Endodermal cell (in vitro differentiated cells): ENCODE measurements at places on chromosomes 2 and 18. TPM values are rescaled to one million over a fixed set of nuclear protein-coding genes. Genes with fewer than 3 reads are reported as not detected.

The SOCS6 gene
- total RNA-seq: 28.2 and 30.9 TPM in 2 replicates

The FBXO41 gene
- total RNA-seq: 11.2 to 18.6 TPM (median 12.0 TPM) in 3 replicates

The METTL4 gene
- total RNA-seq: 10.6 to 17.5 TPM (median 17.4 TPM) in 3 replicates

The CSRNP3 gene
- 8.3 and 8.5 TPM in 2 replicates for total RNA-seq

The VSNL1 gene
- total RNA-seq: 0.33 to 1.5 TPM (median 1.4 TPM) in 3 replicates

The PAX8 gene
- 0.09 TPM in 1 of 2 replicates, not detected in the other for total RNA-seq

- DNase-seq: peak; percentile 55
- no peaks in the 10 kb centered on the region for H3K36me3 ChIP-seq
- H3K27ac ChIP-seq: no peak overlapping the region
- no peak overlapping the region for H3K4me3 ChIP-seq
- H3K4me1 ChIP-seq: peaks cover 10% of the 10 kb centered on the region
These were observed 509.7 kb downstream of the TDRD15 start for GRCh38 chr2:21633466-21633865.

GRCh38 chr2:53583583-53583982 is 184.0 kb upstream of the CHAC2 start:
- H3K27ac ChIP-seq: no peak overlapping the region
- no peak overlapping the region for H3K4me3 ChIP-seq
- no peaks in the 10 kb centered on the region for H3K27me3 ChIP-seq

- DNase-seq: no peak
- H3K27me3 ChIP-seq: no peaks in the 10 kb centered on the region
- H3K4me1 ChIP-seq: no peaks in the 10 kb centered on the region
- H3K36me3 ChIP-seq: no peaks in the 10 kb centered on the region
- H3K4me3 ChIP-seq: no peak overlapping the region
These were observed 6.0 kb upstream of the STK39 start for GRCh38 chr2:168253379-168253778.

- no peak for DNase-seq
- no peak within 1 kb of the TSS for H3K27ac ChIP-seq
- H3K4me1 ChIP-seq: no peaks in the 10 kb centered on the region
- H3K27me3 ChIP-seq: peaks cover 28% of the 10 kb centered on the region
- no peaks in the 10 kb centered on the region for H3K36me3 ChIP-seq
- no peak within 1 kb of the TSS for H3K4me3 ChIP-seq
These were observed at the start of gene IL36A for GRCh38 chr2:113005030-113005509. Gene IL36A, plus strand, starts transcription at chr2:113005459. Its CDS starts 413 bp downstream, at chr2:113005872.

- H3K4me3 ChIP-seq: no peak overlapping the region
- no peak for DNase-seq
- H3K27ac ChIP-seq: no peak overlapping the region
- no peaks in the 10 kb centered on the region for H3K27me3 ChIP-seq
- no peaks in the 10 kb centered on the region for H3K36me3 ChIP-seq
These were observed 86.3 kb upstream of the PELI1 start for GRCh38 chr2:64230540-64230939.

GRCh38 chr18:1229634-1230033 is 325.0 kb downstream of the ADCYAP1 start:
- no peak overlapping the region for H3K27ac ChIP-seq
- H3K36me3 ChIP-seq: no peaks in the 10 kb centered on the region
- H3K4me3 ChIP-seq: no peak overlapping the region
- H3K27me3 ChIP-seq: no peaks in the 10 kb centered on the region
- no peaks in the 10 kb centered on the region for H3K4me1 ChIP-seq
- DNase-seq: no peak

- peaks cover 60% of the 10 kb centered on the region for H3K27me3 ChIP-seq
- H3K36me3 ChIP-seq: no peaks in the 10 kb centered on the region
- no peak overlapping the region for H3K27ac ChIP-seq
- H3K4me1 ChIP-seq: no peaks in the 10 kb centered on the region
These were observed 11.0 kb downstream of the DYSF start for GRCh38 chr2:71464389-71464788.

DNA sequence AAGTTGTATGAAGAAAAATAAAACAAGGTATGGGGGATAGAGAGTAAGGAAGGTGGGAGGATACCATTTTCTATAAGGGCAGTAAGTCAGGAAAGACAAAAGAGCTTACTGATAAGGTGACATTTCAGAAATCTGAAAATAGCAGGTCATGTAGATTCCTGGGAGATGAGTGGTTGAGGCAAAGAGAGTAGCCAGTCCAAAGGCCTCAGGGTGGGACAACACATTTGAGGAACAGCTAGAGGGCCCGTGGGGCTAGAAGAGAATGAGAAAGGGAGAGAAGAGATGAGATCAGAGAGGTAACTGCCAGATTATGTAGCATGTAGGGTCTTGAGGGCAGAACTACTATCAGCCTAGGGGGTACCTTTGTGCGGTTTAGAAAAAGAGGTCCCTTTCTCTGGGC is 2.9 kb downstream of the CLHC1 start:
- H3K36me3 ChIP-seq: peaks cover 16% of the 10 kb centered on the region
- peaks cover 2% of the 10 kb centered on the region for H3K4me1 ChIP-seq
- no peaks in the 10 kb centered on the region for H3K27me3 ChIP-seq
- no peak overlapping the region for H3K27ac ChIP-seq
- DNase-seq: no peak

- no peak overlapping the region for H3K4me3 ChIP-seq
- DNase-seq: no peak
- no peaks in the 10 kb centered on the region for H3K36me3 ChIP-seq
- H3K4me1 ChIP-seq: no peaks in the 10 kb centered on the region
- no peak overlapping the region for H3K27ac ChIP-seq
These were observed 1095.1 kb upstream of the GYPC start for GRCh38 chr2:125560855-125561254.

- no peak overlapping the region for H3K4me3 ChIP-seq
- no peak overlapping the region for H3K27ac ChIP-seq
- no peaks in the 10 kb centered on the region for H3K4me1 ChIP-seq
- no peaks in the 10 kb centered on the region for H3K27me3 ChIP-seq
- no peaks in the 10 kb centered on the region for H3K36me3 ChIP-seq
These were observed 7.2 kb upstream of the PDIA6 start for GRCh38 chr2:10819714-10820314.

DNA sequence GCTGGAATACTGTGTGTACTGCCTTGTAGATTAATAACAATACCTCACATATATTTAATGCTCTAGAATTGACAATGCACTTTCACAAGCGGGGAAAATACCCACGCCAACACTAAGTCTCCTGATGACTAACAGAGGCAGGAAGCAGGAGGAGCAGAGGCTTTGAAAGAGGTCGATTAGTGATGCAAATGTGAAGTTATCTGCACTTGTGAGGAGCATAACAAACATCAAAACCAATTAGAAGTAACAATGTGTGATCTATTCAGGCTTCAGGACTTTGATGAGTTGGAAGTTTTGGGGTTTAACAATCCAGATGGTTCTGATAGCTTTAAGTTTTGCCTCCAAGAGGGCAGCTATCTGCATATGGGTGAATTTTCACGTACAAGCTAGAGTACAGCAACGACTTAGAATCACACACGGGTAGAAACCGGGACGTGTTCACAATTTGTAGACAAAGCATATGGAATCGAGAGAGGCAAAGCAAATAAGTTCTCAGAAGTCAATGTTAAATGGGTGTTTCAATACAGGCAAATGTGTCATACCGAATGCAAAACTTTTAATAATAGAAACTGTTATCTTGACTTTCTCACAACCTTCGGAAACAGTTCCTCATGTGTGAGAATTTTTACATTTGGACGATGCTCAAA is 114.5 kb downstream of the METTL8 start:
- H3K4me3 ChIP-seq: peak overlapping the region; percentile 41
- H3K4me1 ChIP-seq: peaks cover 20% of the 10 kb centered on the region
- H3K36me3 ChIP-seq: no peaks in the 10 kb centered on the region
- no peak overlapping the region for H3K27ac ChIP-seq
- peaks cover 34% of the 10 kb centered on the region for H3K27me3 ChIP-seq

DNA sequence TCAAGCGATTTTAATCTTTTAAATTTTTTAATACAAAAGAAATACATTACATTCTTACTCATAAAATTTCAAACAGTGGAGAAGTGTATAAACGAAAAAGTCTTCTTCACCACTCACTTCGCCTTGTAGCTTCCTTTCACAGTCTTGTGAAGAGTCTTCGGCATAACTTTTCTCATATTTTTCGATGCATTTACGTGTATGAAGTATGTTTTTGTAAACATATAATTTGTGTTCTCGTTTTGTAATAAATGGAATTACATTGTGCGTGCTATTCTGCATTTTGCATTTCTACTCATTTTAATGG is 1.1 kb downstream of the SP140L start:
- no peak for DNase-seq
- no peak overlapping the region for H3K27ac ChIP-seq

DNA sequence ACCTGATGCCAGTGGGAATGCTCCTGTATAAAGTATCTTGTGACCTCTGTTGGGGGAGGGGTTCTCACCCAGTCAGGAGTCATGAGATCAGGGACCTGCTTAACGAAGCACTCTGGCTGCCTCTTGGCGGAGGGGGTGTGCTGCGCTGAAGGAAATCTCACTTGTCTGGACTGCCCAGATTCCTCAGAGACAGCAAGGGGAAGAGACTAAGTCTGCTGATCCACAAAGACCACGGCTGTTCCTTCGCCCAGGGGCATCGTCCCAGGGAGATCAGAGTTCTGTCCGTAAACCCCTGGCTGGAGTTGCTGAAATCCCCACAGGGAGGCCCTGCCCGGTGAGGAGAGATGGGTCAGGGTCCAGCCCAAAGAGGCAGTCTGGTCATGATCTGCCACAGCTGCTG is 168.4 kb downstream of the CCBE1 start:
- H3K4me1 ChIP-seq: no peaks in the 10 kb centered on the region
- H3K36me3 ChIP-seq: no peaks in the 10 kb centered on the region

DNA sequence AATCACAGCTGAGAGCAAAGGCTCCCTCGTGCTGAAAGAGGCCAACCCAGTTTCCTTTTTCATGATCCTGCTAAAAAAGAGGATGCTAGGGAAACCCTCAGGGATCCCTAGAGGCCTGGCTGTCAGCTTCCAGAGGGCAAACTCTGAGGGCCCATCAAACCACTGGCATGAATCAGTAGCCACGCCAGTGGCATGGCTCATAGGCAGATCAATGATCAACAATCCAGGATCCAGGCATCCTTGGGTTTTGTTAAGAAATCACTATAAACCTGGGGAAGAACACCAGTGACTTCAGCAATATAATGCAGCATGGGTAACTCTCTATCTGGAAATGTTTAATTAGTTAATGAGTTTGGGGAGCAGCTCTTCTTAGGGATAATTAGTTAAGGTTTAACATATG is 286.5 kb downstream of the C1D start:
- H3K36me3 ChIP-seq: no peaks in the 10 kb centered on the region
- no peak for DNase-seq

DNA sequence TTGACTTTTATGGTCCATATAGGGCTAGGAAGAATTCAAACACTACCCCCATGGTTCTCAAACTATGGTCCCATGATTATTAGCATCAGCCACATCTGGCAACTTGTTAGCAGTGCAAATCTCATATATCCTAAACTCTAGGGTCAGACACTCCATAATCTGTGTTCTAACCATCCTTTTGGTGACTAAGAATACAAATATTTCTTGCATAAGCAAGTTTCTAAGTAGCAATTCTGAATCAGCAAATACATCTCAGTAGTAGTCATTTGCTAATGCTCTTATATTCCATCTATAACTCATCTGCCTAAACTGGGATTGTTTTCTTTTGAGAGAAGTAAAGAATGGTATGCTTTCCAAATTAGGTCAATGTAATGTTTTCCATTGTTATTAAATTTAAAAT is 447.3 kb downstream of the TMX3 start:
- H3K4me3 ChIP-seq: no peak overlapping the region
- no peak for DNase-seq
- H3K27me3 ChIP-seq: no peaks in the 10 kb centered on the region
- H3K4me1 ChIP-seq: no peaks in the 10 kb centered on the region
- H3K27ac ChIP-seq: no peak overlapping the region

- no peaks in the 10 kb centered on the region for H3K27me3 ChIP-seq
- H3K36me3 ChIP-seq: no peaks in the 10 kb centered on the region
- no peaks in the 10 kb centered on the region for H3K4me1 ChIP-seq
- no peak overlapping the region for H3K4me3 ChIP-seq
These were observed 29.4 kb downstream of the ASAP2 start for GRCh38 chr2:9236045-9236344.

DNA sequence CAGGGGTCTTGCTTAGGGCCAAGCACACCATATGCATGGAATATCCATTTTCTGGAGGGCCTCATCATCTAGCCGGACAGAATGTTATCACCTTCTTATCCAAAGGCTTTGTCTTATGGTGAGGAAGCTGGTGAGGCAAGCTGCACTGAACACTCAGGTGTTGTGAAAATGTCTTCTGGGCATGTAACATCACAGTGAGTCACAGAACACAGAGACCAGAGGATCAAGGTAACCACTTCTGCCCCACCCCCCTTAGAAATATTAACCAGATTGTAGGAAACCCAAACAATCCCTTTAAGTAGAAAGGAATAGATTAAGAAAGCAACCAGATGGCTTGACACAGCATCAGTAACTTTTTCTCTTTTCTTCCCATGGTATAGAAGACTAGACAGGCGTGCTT is 51.1 kb downstream of the MYO5B start:
- H3K4me3 ChIP-seq: no peak overlapping the region
- peaks cover 6% of the 10 kb centered on the region for H3K27me3 ChIP-seq
- no peak for DNase-seq
- H3K4me1 ChIP-seq: no peaks in the 10 kb centered on the region
- no peak overlapping the region for H3K27ac ChIP-seq
- no peaks in the 10 kb centered on the region for H3K36me3 ChIP-seq

- peaks cover 46% of the 10 kb centered on the region for H3K27me3 ChIP-seq
- no peaks in the 10 kb centered on the region for H3K4me1 ChIP-seq
- no peak overlapping the region for H3K27ac ChIP-seq
- no peaks in the 10 kb centered on the region for H3K36me3 ChIP-seq
These were observed 184.9 kb downstream of the RTP5 start for GRCh38 chr2:242054406-242054805.

DNA sequence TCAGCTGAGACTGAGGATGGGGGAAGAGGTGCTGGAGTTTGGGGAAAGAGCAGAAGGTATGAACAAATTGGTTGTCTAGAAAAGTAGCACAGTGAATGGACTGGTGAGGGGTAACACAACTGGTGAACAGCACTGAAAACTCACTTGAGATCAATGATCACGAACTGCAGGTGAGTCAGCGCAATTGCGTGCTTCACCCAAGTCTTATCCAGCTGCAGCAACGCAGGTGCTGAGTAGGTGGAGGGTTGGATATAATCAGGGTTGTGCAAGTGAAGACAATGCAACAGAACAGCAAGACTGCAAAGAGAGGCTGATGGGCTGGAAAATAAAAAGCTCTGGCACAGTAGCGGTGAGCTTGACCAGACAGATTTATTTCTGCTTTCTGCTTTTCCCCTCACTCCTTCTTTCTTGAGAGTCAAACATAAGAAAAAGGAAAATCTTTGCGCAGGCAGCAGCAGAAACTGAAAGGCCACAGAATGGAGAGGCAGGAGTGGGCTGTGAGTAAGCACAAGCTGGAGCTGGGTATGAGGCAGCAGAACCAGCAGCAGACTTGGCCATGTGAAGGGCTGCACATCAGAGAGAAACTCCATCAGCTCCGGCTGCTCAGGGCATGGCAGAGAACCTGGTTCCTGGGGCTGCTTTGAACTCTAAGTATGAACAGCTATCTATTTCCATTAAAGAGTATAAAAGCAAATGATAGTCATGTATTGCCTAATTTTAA is 99.4 kb upstream of the ARL5A start:
- no peak overlapping the region for H3K4me3 ChIP-seq
- DNase-seq: peak; percentile 51
- no peaks in the 10 kb centered on the region for H3K4me1 ChIP-seq
- no peak overlapping the region for H3K27ac ChIP-seq
- peaks cover 5% of the 10 kb centered on the region for H3K27me3 ChIP-seq
- H3K36me3 ChIP-seq: no peaks in the 10 kb centered on the region

- no peak overlapping the region for H3K4me3 ChIP-seq
- no peaks in the 10 kb centered on the region for H3K36me3 ChIP-seq
- DNase-seq: peak; percentile 71
- peaks cover 4% of the 10 kb centered on the region for H3K4me1 ChIP-seq
These were observed 44.5 kb downstream of the DDX18 start for GRCh38 chr2:117858892-117859531.
